ENCODE measurements at places on chromosomes 16 and 17. TPM values are rescaled to one million over a fixed set of nuclear protein-coding genes. Genes with fewer than 3 reads are reported as not detected.
A peak's percentile ranks its signal among the peaks of the same experiment; 100 is the strongest.

ANKRD40CL gene
- total RNA-seq = not detected

ENKD1 gene
- total RNA-seq = 13.8 TPM

SOX8 gene
- 5.7 TPM for total RNA-seq

FOXJ1 gene
- not detected for total RNA-seq

PPM1E gene
- under 0.01 TPM for total RNA-seq

FA2H gene
- total RNA-seq = not detected

DPEP3 gene
- total RNA-seq = not detected

SP6 gene
- not detected for total RNA-seq

KRT15 gene
- total RNA-seq = 0.19 TPM

DNA sequence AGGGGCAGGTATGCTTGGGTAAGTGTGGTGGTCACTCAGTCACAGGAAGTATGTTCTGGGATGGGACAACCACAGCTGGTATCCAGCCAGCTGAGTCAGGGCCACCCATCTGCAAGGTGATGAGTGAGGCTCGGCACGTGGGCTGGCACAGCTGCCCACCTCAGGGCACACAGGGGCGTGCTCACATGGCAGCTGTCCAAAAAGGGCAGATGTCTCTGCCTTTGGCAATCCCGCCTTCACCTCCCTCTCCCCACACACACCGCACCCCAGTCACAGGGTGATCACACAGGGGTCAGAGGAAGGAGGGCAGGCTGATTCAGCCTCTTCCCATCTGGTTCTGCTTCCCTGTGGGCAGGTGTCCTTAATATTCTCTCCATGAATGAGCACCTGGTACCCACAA lies 85.9 kb upstream of the TOB1 start:
- peak; percentile 93 for DNase-seq

DNA sequence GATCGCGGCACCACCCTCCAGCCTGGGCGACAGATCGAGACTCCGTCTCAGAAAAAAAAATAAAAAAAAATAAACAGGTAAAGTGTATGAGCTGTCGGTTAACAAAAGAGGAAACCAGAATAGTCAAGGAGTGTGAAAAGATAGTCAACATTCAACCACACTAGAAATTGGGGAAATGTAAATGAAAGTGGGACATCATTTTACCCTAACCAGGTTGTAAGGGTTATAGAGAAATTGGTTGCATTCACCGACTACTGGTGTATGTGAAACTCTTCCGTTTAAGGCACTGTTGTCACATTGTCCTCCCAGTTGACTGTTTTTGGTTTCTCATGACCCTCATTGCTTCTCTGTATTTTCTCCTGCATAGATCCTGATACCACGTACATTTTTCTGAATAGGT lies 62.8 kb downstream of the RABEP1 start:
- DNase-seq = no peak

DNA sequence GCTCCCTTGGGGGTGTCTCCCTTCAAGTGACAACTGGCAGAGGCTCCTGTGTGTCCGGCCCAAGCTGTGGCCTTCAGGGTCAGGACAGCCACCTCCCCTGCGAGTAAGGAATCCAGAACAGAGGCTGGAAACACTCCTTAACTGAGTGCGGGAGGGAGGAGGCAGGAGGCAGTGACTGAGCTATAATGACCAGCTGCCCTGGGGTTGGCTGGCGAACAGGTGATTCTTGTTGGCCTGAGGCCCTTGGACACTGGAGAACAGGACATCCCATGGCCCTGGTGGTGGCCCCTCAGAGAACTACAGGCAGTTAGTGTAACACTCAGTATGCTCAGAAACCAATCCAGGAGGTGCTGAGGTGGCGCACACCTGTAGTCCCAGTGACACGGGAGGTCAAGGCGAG lies 9.4 kb upstream of the SNAI3 start:
- DNase-seq = no peak

GRCh38 chr17:39205112-39205526 lies 5.0 kb downstream of the RPL19 start:
- no peak for DNase-seq

DNA sequence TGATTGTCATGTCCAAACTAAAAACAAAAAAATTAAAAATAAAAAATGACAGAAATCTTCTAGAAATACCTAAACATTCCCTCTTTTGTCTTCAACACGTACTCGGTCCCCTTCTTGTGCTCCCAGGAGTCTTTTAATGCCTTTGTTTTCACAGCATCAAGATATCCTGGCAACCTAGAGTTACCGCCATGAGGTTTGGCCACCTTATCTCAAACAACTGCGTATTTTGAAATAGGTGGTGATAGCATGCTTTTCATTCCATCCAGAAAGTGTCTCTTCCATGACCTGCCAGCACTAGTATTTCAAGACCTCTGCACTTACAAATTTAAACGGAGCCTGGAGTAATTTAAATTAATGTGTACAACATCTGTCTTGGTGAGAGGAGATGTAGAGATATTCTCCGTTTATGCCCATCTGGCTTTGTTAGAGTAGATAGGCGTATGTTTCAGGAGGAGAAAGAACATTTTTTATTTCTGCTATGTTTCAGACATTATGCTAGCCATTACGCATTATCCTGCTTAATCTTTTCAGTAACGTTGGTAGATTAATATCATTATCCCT lies 42.0 kb downstream of the RBFOX1 start:
- DNase-seq = no peak

GRCh38 chr16:50444526-50444925 lies 75.7 kb upstream of the BRD7 start:
- DNase-seq = peak; percentile 10

DNA sequence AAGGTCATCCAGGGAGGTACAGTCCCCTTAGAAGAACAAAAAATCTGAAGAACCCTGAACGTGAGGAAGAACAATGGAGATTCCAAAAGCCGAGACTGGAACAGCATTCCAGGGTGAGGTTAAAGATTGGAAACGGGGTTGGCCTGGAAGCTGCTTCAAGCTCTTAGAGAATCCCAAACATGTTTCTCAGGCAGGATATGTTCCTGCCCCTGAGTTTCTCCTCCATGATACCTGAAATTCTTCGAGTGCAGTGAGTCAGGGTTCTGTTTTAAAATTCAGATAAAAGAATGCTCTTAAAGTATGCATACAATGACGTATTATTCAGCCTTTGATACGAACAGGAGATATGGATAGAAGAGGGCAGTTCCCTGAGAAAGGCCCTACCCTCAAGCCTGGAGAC lies 293.1 kb downstream of the HS3ST3B1 start:
- DNase-seq = no peak

GRCh38 chr16:17768257-17768656 lies 297.5 kb upstream of the XYLT1 start:
- DNase-seq = no peak

DNA sequence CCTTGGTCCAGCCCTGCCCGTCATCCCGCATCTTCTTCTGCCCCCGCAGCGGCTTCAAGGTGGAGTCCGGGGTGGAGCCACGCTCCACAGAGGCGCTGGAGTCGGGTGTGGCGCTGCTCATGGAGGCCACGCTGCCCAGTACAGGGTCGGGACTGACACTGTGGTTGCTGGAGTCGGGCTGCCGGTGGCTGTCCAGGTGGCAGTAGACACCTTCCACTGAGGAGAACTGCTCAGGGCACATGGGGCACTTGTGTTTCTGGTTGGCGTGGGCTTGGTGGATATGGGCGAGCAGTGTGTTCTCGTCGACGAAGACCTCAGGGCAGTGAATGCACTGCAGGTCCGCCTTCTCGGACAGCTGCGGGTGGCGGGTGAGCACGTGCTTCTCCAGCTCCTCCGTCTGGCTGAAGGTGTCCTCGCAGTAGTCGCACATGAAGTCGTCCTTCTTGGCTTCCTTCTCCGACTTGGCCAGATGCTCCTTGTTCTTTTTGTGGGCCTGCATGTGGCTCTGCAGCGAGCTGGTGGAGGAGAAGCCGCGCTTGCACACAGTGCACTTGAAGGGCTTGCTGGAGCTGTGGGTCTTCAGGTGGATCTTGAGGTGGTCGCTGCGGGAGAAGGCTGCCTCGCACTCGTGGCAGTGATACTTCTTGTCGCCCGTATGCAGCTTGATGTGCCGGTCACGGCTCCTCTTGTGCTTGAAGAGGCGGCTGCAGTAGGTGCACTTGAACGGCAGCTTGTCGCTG lies 217.8 kb downstream of the ZNF423 start:
- DNase-seq = no peak

GRCh38 chr17:896953-897661 lies 82.5 kb downstream of the NXN start:
- DNase-seq = no peak

DNA sequence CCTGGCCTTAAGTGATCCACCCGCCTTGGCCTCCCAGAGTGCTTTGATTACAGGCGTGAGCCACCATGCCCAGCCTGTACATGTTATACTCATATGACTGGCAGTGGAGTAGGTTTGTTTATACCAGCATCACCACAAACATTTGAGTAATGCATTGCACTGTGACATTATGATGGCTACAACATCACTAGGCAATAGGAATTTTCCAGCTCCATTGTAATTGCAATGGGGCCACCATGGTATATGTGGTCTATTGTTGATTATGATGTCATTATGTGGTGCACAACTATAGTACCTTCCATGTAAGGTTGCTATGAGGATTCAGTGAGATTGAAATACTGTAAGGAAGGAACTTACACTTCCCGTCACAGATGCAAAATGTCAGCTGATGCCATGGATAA lies 168.9 kb downstream of the COPRS start:
- DNase-seq = no peak

DNA sequence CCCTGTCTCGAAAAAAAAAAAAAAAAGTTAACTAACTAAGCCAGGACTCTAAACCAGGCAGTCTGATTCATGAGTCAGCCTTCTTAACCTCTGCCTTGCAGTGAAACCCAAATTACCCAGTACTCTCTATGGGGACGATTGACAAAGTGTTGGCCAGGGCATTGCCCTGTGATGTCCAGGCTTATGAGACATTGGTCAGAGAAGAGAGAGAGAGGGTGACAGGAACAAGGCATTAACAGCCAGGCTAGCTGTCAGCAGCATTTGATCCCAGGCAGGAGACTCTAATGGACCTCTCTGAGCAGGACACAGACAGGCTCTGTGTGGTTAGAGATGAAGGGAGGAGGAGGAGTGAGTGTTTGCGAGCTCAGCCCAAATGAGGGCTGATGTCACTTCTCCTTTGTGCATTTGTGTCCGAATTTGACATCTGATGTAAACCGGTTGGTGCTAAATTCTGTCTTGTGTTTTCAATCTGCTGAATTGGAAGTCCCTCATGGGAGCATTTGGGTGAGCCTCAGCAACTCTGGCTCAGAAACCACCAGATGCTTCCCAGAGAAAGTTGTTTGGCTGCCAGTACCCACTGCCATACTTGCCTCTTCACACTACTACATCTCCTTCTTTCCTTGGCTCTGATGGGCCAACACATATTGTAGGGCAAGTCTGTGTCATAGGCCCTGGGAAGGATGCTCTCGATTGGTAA lies 4.3 kb upstream of the MYL4 start:
- peak; percentile 71 for DNase-seq

DNA sequence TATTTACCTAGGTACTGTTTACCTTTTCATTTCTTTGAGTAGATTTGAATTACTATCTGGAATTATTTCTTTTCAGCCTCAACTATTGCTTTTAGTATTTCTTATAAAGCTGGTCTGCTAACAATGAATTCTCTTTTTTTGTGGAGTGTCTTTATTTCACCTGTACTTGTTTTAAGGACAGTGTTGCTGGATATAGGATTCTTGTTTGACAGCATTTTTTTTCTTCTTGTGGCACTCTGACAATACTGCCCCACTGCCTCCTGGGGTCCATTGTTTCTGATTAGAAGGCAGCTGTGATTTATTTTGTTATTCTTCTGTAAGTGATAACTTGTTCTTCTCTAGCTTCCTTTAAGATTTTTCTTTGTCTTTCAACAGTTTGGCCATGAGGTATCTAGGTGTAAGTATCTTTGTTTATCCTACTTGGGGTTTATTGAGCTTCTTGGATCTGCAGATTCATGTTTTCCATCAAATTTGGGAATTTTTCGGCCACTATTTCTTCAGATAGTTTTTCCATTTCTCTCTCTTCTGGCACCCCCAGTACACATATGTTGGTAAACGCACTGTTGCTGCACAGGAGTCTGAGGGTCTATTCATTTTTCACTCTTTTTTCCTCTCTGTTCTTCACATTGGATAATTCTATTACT lies 130.4 kb downstream of the AATF start:
- DNase-seq = no peak

GRCh38 chr17:59465949-59466307 lies 99.5 kb upstream of the DHX40 start:
- no peak for DNase-seq

DNA sequence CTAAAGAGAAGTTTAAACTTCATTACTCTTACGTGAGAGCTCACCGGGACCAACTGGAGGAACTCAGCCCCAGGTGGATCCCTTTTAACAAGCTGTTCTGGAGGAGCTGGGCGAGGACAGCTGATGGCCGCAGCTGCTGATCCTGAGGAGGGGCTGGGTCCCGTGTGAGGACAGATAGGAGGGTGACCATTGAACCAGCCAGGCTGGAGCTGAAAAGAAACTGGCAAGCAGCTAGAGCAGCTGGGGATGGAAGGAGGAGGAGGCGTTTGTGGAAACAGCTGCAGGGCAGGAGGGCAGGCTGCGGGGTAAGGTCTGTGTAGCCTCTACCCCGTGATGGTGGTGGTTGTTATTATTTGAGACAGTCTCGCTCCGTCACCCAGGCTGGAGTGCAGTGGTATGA lies 119.5 kb downstream of the AATF start:
- peak; percentile 85 for DNase-seq

All from LHCN-M2 (cell line).